Activated gamma-delta T cell treated with anti-CD3 and anti-CD28 coated beads, Interleukin-2, amount 50 U/mL, for 16 hours (primary cell): ENCODE measurements at places on chromosomes 6 and 20.

- DNase-seq = no peak
Measured at GRCh38 chr6:105952772-105953690, 133.1 kb upstream of the PRDM1 start.

DNA sequence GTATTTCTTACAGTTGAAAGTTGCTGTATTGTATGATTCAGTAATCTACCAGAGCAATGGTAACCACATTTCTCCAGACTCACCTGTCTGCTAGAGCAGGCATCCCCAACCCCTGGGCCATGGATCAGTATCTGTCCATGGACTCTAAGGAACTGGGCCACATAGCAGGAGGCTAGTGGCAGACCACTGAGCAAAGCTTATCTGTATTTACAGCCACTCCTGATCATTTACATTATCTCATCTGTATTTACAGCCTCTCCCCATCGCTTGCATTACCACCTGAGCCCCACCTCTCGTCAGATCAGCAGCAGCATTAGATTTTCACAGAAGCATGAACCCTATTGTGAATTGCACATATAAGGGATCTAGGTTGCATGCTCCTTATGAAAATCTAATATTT lies 60.3 kb upstream of the MANEA start:
- DNase-seq = no peak

DNA sequence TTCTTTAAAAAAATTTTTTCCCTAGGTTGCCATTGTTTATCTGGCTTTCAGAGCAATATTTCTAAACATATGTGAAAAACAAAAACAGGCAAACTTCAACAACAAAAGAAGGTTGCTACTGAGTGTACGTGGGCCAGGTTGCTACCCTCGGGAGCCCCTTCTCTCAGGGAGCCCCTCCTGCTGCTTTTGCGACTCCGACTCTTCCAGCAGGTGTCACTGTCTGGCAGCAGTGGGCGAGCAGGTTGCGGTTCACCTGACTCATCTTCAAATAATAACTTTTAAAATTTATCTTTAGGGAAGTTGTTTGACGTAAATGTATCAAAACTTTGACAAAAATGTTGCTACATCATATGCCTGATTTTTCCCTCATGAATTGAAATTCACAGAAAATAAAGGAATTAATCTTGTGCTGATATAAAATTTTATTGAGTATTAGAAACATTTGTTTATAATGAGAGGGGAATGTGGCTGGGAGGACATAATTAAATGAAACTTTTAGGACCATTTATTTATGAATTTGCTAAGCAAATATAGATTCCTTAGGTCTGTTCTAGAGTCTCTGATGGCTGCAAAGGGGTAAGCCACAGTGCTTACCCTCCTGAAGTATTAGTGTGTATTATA lies 138.8 kb downstream of the HIVEP1 start:
- DNase-seq = peak; percentile 3

GRCh38 chr20:31572042-31572700 lies 32.9 kb upstream of the ID1 start:
- DNase-seq = no peak

DNA sequence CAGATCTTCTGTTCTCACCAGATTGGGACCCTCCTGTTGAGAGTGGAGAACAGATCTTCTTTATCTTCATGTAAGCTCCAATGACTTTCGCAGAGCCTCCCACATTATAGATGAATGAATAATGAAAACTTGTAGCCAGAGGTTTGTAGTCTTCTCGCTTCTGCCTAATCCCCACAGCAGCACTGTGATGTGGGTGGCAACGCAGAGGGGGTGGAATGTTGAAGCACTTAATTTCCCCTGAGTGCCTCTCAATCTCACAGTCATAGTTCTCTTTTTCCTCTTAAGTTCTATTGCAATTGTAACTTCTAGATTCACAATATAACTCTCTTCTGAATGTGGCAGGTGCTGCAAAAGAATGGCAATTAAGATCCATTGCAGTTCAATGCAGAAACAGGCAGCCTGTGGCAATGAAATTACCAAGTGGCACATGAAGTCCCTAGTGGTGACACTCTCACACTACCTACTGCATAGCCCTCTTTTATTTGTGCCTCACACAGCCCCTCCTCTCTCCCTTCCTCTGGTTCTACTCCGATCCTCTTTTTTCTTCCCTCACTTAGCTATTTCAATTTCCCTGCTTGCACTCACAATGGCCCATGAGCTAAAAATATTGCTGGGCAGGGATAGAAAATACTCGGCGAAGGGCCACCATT lies 281.9 kb downstream of the UBE3D start:
- no peak for DNase-seq
